NCI-H1436 treated with DMSO at 0.1 percent for 48 hours (cell line): ENCODE measurements at places on chromosomes 7 and 10.

- no peak for DNase-seq
These were observed 66.0 kb downstream of the RSU1 start for GRCh38 chr10:16751244-16751643.

DNA sequence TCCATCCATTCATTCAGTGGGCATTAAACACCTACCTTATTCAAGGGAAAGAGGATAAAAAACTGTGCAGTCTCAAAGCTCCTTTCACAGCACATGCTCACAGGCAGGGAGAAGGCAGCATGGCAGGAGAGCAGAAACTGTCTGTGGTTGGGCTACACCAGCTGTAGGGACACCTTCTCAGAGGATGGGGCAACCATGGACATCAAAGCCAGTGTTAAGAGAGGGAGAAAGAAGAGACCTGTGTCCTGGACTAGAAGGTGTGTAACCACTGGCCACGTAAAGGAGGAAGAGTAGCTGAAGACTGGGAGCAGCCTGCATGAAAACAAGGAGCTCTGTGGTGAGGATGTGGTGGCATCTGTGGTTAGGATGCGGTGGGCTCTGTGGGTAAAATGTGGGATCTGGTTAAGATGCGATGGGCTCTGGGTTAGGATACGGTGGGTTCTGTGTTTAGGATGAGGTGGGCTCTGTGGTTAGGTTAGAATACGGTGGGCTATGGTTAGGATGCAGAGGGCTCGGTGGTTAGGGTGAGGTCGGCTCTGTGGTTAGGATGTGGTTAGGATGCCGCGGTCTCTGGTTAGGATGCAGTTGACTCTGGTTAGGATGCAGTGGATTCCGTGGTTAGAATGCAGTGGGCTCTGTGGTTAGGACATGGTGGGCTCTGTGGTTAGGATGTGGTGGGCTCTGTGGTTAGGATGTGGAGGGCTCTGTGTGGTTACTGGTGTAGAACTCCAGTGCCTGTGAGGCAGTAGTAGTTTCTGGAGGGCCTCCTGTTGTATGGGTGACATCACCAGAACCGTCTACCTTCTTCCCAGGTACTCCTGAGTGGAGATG lies 197.6 kb downstream of the WDR37 start:
- DNase-seq = no peak

GRCh38 chr7:2108071-2108455 lies 124.7 kb downstream of the MAD1L1 start:
- DNase-seq = no peak

- DNase-seq = no peak
These were observed 201.2 kb downstream of the PTN start for GRCh38 chr7:137142376-137142775.

DNA sequence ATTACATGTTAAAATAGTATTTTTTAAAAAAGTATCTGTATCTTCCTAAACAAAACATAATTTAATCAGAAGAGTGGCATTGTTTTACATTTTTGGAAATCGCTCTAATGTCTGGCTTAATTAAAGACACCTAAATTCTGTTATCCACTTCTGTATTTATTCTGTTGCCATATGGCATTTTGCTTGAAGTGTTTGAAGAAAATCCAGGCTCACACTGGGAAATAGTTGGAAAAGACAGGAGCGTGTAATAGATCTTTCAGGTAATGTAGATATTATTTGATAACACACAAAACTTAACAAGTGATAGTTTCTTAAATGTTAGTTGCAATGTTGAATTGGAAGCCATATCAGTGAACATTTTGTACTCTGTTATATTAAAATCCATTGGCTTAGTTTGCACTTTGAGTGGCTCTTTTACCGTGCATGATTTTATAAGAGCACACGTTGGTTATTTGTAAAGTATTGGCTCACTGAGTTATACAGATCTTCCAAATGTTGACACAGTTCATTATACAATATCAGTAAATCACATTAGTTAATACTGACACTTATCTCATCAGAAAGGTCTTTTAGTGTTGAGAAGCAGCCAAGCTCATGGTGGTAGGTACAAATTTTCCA lies 128.4 kb upstream of the NPVF start:
- DNase-seq = no peak

DNA sequence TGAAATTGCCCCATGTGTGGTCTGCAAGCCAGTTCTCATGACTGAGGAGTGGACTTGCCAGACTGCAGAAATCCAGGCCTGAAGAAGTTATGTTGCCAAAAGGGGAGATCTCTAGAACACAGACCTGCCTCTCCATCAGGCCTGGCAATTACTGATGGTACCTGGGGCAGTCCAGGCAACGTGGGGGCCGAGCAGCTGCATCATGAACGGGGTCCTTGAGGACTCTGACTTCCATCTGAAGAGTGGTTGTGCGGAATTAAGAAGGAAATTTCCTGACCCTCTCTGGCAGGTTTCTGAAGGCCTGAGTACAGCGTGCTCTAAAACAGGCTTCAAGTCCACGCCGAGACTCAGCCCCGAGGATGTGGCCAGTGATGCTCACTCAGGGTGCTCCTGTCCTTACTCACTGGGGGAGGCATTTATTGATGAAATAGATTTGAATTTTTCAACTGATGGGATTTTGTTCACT lies 30.4 kb downstream of the RAMP3 start:
- DNase-seq = no peak

DNA sequence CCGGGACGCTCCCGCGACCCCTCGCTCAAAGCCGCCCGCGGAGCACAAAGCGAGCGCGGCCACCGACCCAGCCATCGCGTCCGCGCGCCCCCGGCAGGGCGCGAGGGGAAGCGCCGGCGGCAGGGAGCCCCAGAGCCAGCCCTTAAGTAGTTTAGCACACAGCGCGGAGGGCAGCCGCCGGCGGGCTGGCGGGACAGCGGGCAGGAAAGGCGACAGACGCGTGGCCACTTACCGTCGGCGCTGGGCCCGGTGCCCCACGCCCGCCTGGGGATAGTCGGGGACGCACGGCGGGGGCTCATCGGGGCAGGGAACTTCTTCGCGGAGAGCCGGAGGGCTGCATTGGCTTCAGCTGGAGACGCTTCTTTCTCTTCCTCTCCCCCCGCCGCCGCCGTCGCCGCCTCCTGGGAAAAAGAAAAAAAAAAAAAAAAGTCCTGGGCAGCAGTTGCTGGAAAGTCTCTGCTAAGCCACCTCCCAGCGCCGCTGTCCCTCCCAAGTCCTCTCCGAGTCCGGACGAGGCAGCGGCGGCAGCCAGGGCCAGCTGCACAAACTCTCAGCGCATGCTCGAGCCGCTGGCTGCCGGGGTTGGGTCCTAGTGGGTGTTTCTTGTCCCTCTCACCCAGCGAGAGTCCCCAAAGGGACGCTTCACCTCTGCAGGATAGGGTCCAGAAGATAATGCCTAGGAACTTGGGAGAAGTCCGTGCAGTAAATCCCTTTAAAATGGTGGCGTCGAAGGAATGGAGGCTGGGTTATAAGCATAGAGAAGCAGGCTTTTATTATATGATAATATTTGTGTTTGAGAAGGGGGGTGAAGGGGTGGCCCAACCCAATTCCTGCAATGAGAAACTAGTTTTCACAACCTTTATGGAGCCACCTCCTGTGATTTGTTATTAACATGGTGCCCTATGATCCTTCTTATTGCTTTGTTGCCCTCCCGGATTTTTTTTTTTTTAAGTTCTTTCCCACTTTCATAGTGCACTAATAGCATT lies at the start of gene TSPAN12:
Gene TSPAN12, minus strand, starts transcription at position 557 of the 986 bp plus-strand sequence. CDS start 1,381 bp downstream, outside the sequence.
- no peak for DNase-seq

DNA sequence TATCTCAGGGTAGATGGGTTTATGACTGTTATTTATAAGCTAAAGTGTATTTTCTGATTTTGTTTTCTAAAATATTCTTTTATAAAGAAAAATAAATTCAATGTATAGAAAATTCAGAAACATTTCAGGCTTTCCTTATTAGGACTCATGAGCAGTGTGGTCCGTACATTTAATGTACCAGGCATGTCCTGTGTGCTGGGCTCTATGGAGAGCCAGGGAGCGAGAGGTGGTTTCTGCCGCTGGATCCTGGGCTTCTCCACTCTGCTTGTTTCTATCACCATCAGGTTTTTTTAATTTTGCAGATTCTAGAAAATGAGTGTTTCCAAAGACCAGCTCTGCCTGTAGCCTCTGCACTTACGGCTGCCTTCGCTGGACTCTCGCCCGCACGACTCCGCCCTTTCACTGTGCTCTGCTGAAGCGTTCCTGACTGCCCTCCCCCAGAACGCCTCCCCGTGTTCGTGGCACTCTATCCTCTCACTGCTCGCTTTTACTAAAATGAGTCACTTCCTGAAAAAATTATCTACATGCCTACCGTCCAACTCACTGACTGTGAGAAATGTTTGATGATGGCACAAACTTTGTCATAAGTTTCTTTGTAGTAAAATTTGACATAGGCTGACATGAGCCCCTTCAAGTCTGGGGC lies 188.5 kb downstream of the ZMYND11 start:
- DNase-seq = no peak

DNA sequence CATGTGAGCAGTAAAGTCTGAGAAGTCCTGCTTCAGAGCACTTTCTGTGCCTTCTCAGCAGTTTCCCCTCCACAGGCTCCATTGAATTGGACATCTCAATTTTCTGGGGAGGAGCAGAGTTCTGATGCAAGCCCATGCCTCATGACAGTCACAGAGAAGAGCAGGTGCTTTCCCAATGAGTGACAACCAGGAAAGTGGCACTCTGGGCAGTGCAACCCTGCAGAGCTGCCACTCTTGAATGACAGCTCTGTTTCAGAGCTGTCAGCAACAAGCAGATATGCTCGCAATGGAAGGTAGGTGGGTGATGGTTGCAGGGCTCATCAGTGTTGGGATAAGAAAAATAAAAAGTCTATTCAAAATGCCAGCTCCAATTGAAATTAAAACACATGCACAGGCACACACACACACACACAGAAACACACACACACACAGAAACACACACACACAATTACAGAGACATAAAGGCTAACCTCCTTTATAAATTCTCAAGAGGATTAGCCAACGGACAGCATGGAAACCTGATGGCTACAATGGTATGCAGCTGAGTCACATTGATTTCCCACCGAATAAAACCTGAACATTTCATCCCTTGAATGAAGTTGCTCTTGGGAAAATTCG lies 50.5 kb downstream of the C10orf67 start:
- DNase-seq = no peak

- no peak for DNase-seq
These were observed 170.3 kb downstream of the SEMA3E start for GRCh38 chr7:83478616-83479015.

- no peak for DNase-seq
These were observed 222.4 kb downstream of the RPS24 start for GRCh38 chr10:78255796-78256638.

DNA sequence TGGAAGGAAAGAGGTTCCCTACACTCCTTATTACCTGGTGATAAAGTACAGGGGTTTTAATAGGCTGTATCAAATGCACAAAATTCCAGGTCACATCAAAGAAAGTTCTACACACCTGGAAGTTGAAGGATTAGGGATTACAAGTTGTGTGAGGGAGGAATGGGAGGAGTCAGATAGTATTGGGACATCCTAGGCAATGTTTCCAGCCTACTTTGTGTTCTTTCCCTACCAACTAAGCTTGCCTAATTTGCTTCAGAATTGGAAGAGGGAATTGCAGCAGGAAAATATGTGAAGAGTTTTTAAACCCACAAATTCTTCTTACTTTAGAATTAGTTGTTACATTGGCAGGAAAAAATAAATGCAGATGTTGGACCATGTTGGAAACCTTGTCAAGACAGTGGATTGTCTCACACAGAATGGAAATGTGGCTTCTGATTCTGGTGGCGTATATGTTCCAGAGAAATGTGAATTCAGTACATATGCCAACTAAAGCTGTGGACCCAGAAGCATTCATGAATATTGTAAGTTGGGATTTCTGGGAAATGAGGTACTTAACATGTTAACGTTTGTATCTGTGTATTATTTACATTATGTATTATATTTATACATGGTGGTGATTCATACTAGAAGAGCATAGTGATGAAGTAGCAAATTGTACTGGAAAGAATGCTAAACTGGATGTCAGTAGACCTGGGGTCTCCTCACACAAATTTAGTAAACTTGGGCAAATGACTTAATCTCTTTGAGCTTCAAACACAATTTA lies at the start of gene LIPM:
Gene LIPM, plus strand, starts transcription at position 208 of the 763 bp plus-strand sequence. Its CDS starts 167 bp downstream, at position 375.
- DNase-seq = no peak

GRCh38 chr7:25541094-25541821 lies 313.0 kb upstream of the NPVF start:
- DNase-seq = no peak

- no peak for DNase-seq
These were observed 89.7 kb downstream of the PTPRE start for GRCh38 chr10:127996586-127996985.

GRCh38 chr10:103592186-103593021 lies 98.9 kb downstream of the NEURL1 start:
- DNase-seq = no peak

DNA sequence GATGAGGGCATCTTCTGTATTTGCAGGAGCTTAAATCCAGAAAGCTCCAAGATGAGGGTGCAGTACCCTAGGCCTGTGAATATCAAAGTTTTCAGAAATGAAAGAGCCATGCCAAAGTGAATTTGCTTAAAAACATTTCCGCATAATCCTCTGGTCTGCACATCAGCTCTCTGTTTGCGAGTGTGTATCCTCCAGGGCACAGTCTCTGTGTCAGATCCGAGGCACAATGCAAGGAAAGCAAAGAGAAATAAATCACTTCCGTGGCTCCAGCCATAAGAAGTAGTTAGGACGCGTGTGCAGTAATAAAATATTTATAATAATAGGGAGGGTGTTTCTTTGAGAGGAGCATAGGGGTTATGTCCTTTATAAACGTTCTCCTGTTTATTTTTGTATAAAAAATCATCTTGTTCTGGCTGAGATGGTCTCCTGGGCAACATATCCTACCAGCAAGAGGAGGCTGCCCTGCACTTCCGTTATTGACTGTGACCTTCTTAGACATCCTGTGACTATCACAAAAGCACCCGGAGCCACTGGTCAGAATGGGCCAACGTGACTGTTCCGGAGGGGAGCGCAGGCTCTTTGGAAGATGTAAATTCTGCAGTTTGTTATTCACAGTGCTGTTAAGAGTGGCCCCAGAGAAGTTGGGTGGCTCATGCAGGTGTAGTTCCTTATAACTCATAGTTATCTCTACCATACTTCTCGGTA lies 667.6 kb upstream of the FOXK1 start:
- DNase-seq = no peak

GRCh38 chr10:72124989-72125388 lies 36.6 kb upstream of the SPOCK2 start:
- DNase-seq = no peak

- DNase-seq = no peak
These were observed 37.8 kb downstream of the TARP start for GRCh38 chr7:38235606-38236005.

- DNase-seq = no peak
These were observed 1.2 kb downstream of the ANTXRL start for GRCh38 chr10:46287846-46288477.

- DNase-seq = no peak
These were observed 26.3 kb downstream of the SAMD8 start for GRCh38 chr10:75137533-75138438.

DNA sequence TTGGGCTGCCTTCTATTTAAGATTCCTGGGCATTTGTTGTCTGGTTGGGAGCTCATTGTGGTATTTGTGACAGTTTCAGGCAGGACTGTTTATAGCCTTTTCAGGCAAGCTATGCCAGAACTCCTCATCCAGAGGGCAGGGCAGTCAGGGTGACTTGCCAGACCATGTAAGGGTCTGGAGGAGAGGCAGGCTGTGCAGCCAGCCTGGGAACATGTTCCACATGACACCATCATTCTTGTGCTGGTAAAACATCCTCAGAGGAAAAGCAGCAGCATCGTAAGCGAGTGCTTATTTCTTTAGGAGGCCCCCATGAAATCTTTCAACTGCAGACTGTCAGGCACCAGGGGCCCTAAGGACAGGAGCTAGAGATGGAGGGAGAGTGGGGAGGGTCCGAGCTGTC lies 44.0 kb upstream of the SORBS1 start:
- no peak for DNase-seq

GRCh38 chr7:159142199-159142598 lies 2.5 kb downstream of the VIPR2 start:
- DNase-seq = no peak
